Breast epithelium (tissue), 4 donors: ENCODE measurements at places on chromosomes 4 and X. TPM values are rescaled to one million over a fixed set of nuclear protein-coding genes. Genes with fewer than 3 reads are reported as not detected.
A peak's percentile ranks its signal among the peaks of the same experiment; 100 is the strongest.

GRCh38 chrX:20965270-20966044 lies 408.8 kb upstream of the CNKSR2 start:
- no peak for DNase-seq

DNA sequence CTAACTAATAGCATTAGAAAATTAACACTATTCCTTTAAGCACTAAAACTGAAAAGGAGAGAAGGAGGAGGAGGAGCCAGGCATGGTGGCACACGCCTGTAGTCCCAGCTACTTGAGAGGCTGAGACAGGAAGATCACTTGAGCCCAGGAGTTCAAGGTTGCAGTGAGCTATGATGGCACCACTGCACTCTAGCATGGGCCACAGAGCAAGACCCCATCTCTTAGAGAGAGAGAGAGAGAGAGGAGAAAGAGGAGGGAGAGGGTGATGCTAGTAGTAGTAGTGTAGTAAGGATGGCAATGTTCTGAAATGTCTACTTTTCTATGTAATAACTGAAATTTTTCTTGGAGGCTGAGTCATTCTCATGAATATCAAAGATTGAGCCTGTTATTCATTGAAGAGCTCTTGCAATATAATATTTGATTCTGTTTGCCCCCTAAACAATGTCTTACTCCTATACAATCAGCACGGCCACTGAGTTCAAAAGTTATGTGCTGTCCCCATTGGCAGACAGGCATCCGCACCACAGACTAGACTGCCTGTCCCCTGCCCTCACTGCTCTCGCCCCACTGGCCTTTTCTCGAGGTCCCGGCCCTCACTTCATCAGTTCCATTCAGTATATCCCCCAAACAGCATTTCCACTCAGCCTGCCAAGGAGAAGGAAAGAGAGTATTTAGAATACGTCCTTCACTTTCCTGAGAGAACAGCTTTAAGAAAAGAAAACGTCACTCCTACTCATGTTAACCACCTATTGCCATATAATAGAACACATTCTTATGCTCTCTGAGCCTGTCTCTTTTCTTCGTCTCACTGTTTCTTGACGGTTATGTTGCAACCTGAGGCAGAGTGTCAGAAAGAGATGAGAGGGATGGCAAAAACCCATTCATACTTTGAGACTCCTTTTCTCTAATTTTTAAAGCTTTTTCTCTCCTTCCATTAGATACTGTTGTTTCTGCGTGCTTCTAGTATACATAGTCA lies 238.1 kb downstream of the PALLD start:
- no peak for DNase-seq

DNA sequence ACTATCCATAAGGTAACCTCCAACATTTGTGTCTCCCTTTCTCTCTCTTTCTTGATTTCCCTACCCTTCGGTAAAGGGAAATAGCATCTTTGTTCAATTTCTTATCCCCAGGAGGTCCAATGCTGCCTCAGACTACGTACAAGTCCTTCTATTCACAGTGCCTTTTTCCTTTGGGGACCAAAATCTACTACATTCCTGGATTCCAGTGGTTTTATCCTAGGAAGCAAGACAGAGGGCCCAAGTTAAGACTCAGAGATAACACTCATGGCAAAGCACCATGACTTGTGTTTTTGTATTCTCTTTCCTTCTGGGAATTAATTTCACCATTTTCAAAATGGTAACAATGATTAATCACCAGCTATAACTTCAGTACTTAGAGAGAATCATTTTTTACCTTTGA lies 10.6 kb downstream of the G3BP2 start:
- DNase-seq = no peak

DNA sequence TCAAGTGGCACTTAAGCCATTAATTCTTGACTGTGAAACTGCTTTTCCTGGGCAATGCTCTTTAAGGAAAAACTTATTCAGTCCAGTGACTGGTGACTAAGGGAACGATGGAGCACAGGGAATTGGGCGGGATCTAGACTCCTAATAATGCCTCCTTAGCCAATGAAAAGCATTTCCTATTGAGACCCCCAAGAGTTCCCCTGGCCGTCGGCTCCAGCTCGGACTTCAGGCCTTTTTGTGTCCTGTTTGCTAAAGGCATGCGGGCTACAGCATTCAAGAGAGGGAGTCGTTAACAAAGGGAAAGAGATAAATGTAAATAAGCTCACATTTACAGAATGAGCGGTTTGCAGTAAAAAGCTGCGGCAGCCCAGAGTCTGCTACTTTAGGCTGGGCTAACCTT lies at the start of gene LPAR4:
Gene LPAR4, plus strand, starts transcription at position 232 of the 400 bp plus-strand sequence. CDS start 7,150 bp downstream, outside the sequence.
- DNase-seq = no peak

GRCh38 chr4:78242071-78242470 lies 184.9 kb downstream of the FRAS1 start:
- DNase-seq = no peak

DNA sequence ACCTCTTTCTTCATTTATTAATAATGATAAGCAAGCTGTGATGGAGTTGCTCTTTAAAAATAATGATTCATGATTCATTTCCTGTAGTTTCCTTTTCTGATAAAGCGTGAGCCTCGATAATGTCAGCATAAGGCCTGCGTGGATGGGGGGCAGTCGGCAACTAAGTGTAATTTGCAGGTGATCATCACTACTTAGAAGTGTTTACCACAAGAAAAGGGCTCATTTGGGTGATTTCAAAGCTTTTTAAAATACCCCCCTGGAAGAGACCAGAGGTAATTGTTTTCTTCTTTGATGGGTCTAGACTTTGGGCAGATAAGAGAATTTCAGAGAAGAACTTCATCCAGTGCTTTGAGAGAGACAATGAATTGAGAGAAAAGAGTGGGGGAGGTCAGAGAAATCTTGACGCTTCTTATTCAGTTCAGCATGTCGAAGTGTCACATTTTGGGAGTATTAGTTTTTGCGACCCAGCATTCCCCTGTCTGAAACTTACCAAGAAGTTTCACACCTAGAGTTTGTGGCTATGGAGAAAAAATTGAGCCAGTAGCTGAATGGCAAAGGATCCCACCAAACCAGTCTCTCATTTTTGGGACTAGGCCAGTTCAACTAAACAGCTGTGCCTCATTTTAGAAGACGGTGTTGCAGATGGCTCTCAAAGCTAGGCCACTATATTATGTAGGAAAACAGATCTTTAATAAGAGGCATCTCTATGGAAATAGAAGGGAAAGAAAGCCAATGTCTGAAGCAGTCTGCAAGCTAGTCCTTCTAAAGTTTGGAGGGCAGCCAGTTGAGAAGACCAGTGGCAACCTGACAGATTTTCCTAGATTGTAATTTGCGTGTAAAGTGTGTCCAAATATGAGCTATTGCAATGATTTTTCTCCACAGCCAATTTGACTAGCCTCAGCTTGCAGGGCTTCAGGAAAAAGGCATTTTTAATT lies 171.0 kb upstream of the PPP1R2C start:
- peak; percentile 30 for DNase-seq

DNA sequence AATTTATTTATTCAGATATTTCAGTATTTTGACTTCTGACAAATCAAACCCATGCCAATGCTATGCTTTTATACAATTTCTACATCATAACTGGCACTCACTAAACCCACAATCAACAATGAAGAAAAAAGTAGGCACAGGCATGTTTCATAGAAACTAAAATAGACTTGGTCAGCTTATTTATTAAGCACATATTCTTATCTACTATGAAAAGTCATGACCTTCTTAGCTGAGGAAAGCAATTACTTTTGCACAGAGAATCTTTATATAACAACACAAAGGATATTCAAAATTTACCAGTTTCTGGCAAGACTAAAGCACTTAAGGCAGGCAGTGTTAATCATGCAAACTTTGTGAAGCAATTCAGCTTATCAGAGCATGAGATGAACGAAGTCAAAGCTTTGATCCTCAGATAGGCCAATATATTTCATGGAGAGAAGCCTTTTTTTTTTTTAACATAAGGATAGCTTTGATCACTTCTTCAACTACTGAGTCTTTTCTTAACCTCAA lies 490.6 kb downstream of the INPP4B start:
- no peak for DNase-seq

GRCh38 chr4:14337892-14338584 lies 664.2 kb upstream of the CPEB2 start:
- no peak for DNase-seq

DNA sequence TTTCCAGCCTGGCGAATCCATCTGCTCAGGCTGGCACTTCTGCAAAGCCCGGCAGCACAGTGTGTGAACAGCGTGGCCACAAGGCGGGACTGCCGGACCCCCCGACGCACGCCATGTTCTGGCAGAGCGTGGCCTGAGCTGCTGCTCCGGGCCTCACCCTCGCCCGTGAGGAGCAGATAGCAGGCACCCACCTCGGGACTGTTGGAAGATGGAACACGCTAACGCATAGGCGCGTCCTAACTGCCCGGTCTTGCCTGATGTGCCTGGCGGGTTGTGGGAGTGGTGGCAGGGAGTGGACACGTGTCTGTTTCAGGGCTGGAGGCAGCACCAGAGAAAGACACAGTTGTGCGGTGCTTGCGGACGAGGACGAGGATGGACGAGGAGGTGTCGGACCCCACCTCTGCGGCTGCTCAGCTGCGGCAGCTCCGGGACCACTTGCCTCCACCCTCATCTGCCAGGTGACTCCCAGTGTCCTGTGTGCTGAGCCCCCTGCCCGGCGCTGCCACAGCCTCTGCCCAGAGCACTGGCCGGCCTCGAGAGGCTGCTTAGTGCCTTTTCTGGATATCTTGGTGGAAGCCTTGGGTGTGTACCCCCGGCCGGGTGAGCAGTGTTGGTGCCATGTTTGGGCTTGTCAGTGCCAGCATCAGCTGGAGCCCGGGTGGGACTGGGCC lies 28.2 kb downstream of the UVSSA start:
- peak; percentile 27 for DNase-seq

GRCh38 chrX:132266583-132267355 lies 47.5 kb upstream of the RAP2C start:
- no peak for DNase-seq

DNA sequence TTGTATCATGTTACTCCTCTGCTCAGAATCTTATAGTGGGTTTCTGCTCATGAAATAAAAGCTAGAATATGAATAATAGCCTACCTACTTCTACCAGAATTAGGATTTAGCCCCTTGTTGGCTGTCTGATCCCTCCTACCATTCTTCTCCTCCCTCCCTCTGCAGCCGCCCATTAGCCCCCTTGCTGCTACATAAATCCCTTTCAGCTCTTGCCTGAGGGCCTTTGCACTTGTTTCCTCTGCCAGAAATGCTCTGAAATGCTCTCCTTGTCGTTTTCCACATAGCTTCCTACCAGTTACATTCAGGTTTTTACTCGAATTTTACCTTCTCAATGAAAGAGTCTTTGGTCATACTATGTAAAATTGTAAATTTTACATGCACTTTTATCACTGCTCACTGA lies 159.2 kb downstream of the ADGRL3 start:
- DNase-seq = no peak

- no peak for DNase-seq
Measured at GRCh38 chrX:9576059-9576458, 111.2 kb downstream of the TBL1X start.

- DNase-seq = no peak
Measured at GRCh38 chr4:98728871-98729270, 70.5 kb upstream of the TSPAN5 start.

The PRRG1 gene
- total RNA-seq = 14.7 TPM

The HMGN5 gene
- 4.6 TPM for total RNA-seq

The BANK1 gene
- total RNA-seq = 2.0 TPM

The MTMR1 gene
- 23.3 TPM for total RNA-seq

The NUDT9 gene
- total RNA-seq = 38.8 TPM

The TREX2 gene
- 1.9 TPM for total RNA-seq

The ZNF518B gene
- 24.7 TPM for total RNA-seq

The ZNF275 gene
- 13.3 TPM for total RNA-seq

The SRPX2 gene
- 32.6 TPM for total RNA-seq
